Choroid plexus epithelial cell (primary cell): ENCODE measurements at places on chromosomes 16 and 17.

- peak; percentile 35 for DNase-seq
These were observed 12.8 kb downstream of the PECAM1 start for GRCh38 chr17:64377769-64378282.

DNA sequence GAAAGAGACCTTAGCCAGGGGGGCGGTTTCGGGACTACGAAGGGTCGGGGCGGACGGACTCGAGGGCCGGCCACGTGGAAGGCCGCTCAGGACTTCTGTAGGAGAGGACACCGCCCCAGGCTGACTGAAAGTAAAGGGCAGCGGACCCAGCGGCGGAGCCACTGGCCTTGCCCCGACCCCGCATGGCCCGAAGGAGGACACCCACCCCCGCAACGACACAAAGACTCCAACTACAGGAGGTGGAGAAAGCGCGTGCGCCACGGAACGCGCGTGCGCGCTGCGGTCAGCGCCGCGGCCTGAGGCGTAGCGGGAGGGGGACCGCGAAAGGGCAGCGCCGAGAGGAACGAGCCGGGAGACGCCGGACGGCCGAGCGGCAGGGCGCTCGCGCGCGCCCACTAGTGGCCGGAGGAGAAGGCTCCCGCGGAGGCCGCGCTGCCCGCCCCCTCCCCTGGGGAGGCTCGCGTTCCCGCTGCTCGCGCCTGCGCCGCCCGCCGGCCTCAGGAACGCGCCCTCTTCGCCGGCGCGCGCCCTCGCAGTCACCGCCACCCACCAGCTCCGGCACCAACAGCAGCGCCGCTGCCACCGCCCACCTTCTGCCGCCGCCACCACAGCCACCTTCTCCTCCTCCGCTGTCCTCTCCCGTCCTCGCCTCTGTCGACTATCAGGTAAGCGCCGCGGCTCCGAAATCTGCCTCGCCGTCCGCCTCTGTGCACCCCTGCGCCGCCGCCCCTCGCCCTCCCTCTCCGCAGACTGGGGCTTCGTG, at the start of gene MAPT:
Gene MAPT (plus strand): TSS at position 533 of the 763 bp plus-strand sequence. CDS start 67,784 bp downstream, outside the sequence.
- peak; percentile 91 for DNase-seq

GRCh38 chr17:65852911-65853310, 291.5 kb upstream of the AXIN2 start:
- no peak for DNase-seq

DNA sequence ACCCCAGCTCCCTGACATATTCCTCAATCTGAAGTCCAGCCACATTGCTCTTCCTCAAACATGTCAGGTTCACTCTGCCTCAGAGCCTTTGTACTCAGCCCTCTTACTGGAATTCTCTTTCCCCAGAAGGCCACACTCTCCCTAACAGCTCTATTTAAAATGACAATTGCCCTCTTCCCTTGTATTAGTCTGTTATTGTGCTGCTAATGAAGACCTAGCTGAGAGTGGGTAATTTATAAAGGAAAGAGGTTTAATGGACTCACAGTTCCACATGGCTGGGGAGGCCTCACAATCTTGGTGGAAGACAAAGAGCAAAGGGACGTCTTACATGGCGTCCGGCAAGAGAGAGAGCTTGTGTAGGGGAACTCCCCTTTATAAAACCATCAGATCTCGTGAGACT, 46.0 kb downstream of the HS3ST2 start:
- DNase-seq, result no peak

DNA sequence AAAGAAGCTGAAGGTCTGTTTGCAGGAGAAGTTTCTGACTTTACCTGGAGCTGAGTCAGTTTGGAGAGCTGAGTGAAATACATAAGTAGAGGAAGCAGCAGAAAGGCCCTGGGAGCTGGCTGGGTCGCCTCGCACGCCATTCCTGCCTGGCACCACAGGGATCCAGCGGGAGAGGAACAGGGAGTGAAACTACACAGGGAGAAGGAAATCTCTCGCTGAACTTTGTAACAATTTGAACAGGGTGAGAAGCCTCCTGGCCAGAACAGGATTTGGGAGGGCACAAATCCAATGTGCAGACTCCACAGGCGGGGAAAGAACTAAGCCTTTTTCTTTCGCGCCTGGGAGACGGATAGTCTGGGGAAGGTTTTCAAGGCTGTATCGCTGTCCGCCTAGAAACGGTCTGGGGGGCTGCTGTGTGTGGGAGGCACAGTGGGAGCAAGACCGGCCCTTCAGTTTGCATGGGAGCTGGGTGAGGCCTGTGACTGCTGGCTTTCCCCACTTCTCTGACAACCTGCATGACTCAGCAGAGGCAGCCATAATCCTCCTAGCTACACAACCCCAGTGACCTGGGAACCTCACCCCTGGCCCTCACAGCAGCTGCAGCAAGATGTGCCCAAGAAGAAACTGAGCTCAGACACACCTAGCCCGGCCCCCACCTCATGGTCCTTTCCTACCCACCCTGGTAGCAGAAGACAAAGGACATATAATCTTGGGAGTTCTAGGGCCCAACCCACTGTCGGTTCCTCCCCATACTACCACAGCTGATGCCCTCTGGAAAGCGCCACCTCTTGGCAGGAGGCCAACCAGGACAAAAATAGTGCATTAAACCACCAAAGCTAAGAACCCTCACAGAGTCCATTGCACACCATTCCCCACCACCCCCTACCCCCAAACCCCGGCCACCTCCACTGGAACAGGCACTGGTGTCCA, 778.6 kb downstream of the KCNJ2 start:
- no peak for DNase-seq

DNA sequence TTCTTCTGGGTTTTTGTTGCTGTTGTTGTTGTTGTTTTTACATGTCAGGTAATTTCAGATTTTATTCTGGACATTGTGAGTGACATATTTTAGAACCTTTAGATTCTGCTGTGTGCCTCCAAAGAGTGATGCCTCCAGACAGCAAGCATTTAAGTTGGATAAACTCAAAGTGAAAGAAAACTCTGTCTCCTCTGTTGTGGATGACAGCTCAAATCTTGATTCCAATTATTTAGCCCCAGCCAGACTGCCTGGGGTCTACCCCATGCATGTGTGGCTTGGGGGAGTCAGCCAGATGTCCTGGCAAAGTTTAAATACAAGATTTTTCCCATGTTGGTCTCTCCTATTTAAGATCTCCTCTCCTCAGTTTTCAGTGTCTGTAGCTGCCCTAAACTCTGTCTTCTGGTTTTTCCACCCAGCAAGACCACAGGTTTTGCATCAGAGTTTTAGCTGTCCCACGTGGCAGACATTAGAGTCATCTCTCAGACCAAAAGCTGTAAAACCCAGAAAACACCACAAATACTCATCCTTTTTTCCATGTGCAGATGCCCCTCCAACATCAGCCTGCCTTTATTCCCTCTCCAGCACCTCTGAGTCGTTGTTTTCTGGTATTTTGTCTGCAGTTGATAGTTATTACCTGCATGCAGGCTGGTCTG, 19.4 kb upstream of the ZNF469 start:
- DNase-seq, result no peak

DNA sequence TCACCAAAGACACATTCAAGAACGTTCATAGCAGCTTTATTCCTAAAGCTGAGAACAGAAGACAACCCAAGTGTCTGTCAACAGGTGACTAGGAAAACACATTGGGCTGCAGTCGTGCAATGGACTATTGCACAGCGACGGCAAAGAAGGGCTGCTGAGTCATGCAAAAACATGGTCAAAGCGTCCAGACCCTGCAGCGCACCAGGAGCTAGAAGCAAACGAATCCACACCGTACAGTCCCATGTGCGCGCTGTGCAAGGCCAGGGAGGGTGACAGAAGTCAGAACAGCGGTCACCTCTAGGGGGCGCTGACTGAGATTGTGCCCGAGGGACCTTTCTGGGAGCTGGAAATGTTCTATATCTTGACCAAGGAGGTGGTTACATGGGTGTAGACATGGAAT, 266.4 kb downstream of the MAF start:
- DNase-seq, result no peak

GRCh38 chr17:61460796-61461585, 8.8 kb downstream of the TBX4 start:
- DNase-seq, result no peak

- DNase-seq, result peak; percentile 44
These were observed 727 bp upstream of the TENT4B start for GRCh38 chr16:50152351-50152806.

GRCh38 chr16:53546988-53547391, 44.0 kb upstream of the AKTIP start:
- peak; percentile 72 for DNase-seq

- DNase-seq, result no peak
These were observed 62.9 kb downstream of the JPH3 start for GRCh38 chr16:87665193-87665592.

DNA sequence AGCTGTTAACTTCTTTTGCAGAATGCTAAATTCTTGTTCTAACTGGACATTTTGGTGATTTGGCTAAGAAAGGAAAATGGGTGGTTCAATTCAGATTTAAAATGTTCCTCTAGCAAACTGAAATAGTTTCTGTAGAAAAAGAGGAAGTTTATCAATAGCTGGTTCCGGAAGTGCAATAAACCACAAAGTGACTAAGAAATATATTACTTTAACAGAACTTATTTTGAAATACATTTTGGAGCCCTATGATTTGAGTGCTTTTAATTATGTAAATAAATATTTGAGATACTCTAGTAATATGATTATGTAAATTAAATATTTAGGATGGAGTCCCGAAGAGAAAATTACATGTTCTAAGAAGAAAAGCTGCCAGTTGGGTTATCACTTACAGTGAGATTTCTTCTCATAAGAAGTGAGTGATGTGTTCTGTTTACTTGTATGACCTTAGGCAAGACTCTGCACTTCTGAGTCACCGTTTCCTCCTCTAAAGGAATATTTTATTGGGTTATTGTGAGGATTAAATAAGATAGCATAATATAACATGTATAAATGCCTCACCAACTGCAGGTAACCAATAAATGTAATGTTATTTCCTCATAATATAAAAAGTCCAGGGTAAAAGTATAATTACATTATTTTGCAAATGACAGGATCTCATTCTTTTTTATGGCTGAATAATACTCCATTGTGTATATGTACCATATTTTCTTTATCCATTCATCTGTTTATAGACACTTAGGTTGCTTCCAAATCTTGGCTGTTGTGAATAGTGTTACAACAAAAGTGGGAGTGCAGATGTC, at the start of gene EVI2B:
Gene EVI2B (minus strand): TSS at position 73 of the 800 bp plus-strand sequence. CDS start 8,445 bp downstream, outside the sequence.
- DNase-seq, result peak; percentile 80

GRCh38 chr16:70678121-70678897, 7.5 kb downstream of the MTSS2 start:
- no peak for DNase-seq

GRCh38 chr17:49901460-49902331, 53.8 kb upstream of the TAC4 start:
- no peak for DNase-seq

DNA sequence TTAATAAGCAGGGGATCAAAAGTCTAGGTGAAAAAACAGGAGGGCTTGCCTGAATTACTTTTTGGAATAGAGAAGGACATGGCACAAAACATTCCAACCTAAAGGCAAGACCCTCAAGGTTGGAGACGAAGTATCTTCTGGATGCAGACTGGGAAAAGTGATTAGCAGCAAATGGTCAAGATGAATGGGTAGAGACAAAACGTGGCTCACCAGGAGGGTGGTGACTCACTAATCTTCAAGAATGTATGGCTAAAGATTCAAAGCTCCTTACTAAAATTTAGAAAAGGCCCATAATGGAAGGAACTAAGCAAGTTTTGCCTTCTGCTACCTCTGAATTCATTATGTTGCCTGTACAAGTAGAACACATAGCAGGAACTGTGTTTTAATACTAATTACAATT, 469.5 kb upstream of the RBFOX1 start:
- DNase-seq, result no peak

- DNase-seq, result peak; percentile 72
These were observed at the start of gene CHMP6 for GRCh38 chr17:80991645-80992076. CHMP6 (plus strand) TSS chr17:80991841; CDS start chr17:80991919, 78 bp downstream.

GRCh38 chr17:17225901-17226300, 11.1 kb downstream of the FLCN start:
- no peak for DNase-seq

DNA sequence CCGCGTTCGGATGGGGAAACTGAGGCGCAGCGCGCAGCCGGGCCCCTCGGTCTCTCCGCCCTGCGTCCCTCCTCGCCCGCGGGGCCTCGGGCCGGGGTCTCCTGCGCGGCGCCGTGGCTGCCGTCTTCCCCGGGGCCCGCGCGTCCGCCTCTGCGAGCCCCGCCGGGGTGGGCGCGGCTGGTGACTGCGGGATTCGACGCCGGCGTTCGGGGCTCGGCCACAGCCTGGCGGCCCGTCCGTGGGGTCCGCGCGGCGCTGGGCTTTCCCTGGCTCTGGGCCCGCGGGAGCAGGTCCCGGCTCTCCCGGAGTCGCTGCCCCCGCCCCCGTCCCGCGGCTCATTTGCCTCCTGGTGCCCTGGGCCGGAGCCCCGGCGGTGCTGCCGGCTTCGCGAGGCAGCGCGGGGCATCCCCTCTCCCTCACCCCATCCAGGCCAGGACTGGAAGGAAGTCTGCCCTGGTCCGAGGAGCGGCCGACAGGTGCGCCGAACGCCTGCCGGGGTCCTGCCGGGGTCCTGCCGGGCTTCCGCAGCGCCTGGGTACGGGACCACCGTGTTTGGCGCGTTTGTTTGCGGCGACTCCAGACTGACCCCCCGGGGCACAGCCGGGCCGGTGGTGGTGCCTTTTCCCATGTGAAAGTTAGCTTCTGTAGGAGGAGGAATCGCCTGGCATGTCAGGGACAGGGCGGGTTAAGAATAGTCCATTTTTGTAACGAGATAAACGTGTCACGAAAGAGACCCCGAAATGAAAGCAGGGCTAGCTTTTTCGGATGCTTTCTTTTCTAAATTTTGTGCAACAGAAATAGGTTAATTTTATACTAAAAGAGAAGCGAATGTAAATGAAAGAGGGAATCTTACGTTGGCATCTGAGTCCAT, 671 bp downstream of the CHMP6 start:
- no peak for DNase-seq

DNA sequence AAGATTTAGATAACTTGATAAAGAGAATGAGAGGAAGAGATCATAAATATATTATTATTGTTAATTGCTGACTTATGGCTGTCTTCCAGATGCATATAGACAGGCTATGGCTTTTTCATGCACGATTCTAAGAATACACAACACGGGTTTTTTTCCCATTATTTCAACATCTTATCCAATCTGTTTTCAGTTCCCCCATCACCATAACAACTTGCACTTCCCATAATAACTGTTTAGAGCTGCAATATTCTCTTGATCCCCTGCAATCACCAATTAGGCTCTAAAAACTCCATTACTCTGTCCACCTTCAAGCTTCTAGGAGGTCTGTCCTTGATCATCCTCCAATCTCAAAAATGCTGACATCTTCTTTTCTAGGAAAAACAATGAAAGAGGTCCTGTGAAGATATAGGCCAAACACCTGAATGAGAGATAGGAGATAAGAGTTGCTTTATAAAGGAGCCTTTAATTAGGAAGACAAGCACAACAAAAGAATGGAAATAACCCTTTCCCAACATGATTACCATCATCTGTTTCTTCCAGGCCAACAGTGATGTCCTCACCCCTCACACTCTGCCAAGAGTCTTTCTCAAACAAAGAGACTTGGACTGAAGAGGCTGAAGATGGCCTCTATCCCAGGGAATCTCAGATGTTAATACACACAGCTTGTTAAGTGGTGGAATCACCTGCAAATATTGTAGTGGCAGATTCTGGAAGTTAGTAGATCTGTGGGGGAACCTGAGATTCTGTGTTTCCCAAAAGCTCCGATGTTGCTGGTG, 32.2 kb upstream of the CCL2 start:
- DNase-seq, result no peak

GRCh38 chr17:66525338-66525737, 222.9 kb downstream of the PRKCA start:
- no peak for DNase-seq
